ENCODE measurements at places on chromosomes 6 and 20. TPM values are rescaled to one million over a fixed set of nuclear protein-coding genes. Genes with fewer than 3 reads are reported as not detected.

DNA sequence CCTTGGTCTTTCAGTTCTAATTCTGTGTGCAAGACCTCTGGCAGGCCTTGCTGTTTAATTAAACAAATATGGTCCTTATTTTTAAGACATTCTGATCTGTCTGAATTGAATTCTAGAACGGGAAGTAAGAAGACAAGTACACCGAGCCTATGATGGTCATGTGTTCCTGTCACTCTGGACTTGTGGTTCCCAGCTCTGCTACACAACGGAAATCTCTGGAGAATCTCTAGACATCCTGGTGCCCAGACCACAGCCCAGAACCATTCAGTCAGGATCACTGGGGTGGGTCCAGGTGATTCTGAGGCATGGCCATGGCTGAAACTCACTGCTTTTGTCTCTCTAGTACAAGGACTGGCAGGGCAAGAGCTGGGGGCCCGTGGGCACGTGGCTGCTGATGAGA lies 15.9 kb upstream of the KCNK16 start:
- DNase-seq = no peak

DNA sequence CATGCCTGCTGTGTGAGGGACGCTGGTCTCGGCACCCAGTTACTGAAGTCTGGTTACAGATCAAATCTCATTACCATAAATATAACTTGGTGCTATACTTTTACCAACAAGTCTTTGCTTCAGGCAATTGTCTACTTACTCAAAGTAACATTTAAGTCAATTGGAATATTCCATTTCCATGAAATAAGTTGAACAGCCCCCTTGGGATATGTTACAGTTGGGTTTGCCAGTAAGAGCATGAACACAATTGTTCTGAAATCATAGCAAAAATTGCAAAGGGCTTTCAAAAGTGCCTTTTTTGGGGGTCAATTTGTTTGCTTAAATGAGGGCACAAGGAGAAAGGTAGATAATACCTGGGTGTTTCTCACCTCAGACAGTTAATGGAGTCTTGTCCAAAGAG lies 170.9 kb upstream of the EXOC2 start:
- no peak for DNase-seq

DNA sequence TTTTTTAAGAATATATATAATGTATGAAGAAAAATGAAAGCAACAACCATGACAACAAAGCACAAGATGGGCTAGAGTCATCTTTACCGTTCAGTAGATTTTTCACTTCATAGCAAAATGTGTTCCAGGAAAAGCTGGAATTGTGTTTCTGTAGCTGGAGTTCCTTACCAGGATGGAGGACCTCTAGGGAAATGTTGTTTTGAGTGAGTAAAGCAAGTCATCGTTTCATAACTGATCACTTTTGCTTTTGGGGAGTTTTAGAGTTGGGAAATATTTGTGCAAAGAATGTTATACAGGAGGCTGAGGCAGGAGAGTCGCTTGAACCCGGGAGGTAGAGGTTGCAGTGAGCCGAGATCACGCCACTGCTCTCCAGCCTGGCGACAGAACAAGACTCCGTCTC lies 151.6 kb downstream of the SASH1 start:
- no peak for DNase-seq

Gene PRR18
- not detected for total RNA-seq

GRCh38 chr6:157865249-157865648 lies 42.2 kb downstream of the SNX9 start:
- DNase-seq = no peak

- no peak for DNase-seq
Observed at GRCh38 chr20:13554076-13554475, 84.7 kb downstream of the TASP1 start.

DNA sequence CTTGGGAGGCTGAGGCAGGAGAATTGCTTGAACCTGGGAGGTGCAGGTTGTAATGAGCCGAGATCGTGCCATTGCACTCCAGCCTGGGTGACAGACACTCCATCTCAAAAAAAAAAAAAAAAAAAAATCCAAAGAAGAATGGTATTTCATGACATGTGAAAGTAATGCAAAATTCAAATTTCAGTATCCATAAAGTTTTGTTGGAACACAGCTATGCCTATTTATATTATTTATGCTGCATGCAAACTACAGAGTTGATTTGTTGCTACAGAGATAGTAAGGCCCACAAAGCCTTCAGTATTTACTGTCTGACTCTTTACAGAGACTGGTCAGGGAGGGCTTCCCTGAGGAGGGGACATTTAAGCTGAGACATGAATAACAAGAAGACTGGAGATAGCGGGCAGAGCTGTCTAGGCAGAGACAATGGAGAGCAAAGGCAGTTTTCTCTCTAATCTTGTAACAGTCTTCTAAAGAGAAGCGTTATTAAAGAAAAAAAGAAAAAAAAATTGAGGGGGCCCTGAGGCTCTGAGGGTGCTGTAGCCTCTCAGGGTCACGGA lies 2.7 kb upstream of the SLC9A8 start:
- DNase-seq = no peak

- DNase-seq = no peak
Observed at GRCh38 chr6:3071568-3071967, 3.3 kb downstream of the RIPK1 start.

DNA sequence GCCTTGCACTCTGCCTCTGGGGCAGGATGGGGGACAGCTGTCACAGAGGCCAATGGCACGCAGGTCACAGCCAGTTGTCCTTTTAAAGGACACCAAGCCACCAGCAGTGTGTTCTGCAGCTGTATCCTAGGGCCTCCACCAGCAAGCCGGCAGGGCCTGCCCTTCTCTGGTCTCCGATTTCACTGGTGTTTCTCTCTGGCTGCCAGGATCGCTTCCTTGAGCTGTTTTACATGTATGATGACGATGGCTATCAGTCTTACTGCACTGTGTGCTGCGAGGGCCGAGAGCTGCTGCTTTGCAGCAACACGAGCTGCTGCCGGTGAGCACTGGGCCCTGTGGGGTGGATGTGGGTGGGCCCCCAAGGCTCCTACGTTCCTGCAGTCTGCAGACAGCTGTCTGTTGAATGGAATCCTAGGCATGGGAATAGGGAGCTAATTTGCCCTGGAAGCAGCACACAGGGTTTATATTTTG lies 22.7 kb upstream of the MAPRE1 start:
- DNase-seq = no peak

GRCh38 chr6:116556065-116556464 lies 2.5 kb downstream of the CALHM4 start:
- no peak for DNase-seq

GRCh38 chr6:157556671-157557430 lies 175.9 kb downstream of the ZDHHC14 start:
- no peak for DNase-seq

Gene OTOR
- not detected for total RNA-seq

Gene ZSCAN9
- 9.7 TPM for total RNA-seq

Gene NRSN1
- not detected for total RNA-seq

- no peak for DNase-seq
Observed at GRCh38 chr20:48735112-48735511, 92.7 kb downstream of the PREX1 start.

Gene TCF19
- total RNA-seq = 2.8 TPM

DNA sequence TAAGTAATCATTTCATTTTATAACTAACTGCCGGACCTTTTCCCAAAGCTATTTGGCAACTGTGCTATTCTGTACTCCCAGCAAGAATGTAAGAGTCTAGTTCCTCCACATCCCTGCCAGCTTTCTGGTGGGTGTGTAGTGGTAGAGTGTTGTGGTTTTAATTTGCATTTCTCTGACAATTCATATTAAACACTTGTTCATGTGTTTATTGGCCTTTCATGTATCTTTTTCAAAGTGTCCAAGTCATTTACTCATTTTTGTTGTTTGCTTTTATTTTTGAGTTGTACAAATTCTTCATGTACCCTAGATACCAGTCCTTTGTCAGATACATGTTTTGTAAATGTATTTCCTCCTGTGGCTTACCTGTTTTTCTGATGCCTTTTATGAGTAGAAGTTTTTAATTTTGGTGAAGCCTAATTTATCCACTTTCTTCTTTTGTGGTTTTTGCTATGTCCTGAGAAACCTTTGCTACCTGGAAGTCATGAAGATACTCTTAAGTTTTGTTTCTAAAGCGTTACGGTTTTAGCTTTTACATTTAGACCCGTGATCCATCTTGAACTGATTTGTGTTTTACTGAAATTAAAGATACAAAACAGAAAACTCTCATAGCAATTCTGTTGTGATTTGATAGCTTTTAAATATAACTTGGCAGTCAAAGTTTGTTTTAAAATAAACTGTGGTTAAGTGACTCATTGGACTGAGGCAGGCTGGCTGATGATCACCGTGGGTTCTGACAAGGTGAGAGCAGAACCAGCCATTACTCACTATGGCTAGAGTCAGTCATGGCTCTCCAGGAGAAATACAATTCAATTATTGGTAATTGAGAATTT lies 8.0 kb downstream of the MYLIP start:
- DNase-seq = no peak

Gene PTK6
- not detected for total RNA-seq

GRCh38 chr6:159042003-159042825 lies 2.6 kb downstream of the TAGAP start:
- no peak for DNase-seq

Gene CHRNA4
- total RNA-seq = 0.38 TPM

Gene PAK5
- total RNA-seq = not detected

Gene OR2H2
- total RNA-seq = not detected

DNA sequence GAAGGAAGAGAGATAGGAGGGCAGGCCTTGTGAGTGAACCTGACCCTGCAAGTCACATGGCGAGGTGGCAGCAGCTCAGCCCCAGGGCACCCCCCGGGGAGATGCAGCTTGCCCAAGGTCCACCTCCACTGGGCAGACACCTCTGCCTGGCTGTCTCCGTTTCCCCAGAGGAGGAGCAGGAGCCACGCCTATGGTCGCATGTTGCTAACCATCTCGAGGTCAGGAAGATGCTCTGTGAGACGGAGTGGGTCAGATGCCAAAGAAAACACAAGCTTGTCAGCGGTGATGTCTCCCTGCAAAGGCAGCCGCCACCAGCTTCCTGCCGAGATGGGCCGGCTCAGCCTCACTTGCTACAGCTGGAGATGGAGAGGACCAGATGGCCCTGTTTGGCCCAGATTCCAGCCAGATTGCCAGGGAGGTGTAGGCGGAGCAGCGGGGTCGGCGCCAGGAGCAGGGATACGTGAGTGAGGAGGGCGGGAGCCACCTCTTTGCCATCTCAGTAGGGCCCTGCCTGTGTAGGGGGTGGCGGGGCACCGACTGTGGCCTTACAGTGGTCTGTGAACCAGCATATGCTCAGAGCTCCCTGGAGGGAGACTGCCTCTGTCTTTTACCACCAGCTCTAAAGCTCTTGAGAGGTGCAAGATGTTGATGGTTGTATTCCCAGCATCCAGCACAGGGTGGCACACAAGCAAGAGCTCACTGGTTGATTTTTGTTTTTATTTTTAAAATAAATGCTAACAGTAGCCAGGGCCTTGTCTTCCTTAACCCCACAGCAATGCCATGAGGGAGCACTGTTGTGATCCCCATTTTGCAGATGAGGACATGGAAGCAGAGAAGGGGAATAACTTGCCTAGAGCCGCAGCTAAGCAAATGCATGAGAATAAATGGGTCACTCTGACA lies 42.9 kb upstream of the FAM83D start:
- no peak for DNase-seq

Gene L3MBTL1
- total RNA-seq = 4.0 TPM

Gene CCR6
- total RNA-seq = not detected

DNA sequence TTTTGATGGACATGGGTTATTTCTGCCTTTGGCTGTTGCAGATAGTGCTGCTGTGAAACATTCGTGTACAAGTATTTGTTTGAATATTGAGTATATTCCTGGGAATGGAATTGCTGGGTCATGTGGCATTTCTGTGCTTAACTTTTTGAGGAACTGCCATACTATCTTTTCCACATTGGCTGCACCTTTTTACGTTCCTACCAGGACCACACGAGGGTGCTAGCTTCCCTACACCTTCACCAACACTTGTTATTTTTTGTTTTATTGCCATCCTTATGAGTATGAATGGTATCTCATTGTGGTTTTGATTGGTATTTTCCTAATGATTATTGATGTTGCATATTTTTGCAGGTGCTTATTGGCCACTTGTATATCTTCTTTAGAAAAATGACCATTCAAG lies 47.8 kb upstream of the PLCG1 start:
- DNase-seq = no peak

GRCh38 chr20:58973179-58973578 lies 7.9 kb upstream of the NELFCD start:
- DNase-seq = no peak

- no peak for DNase-seq
Observed at GRCh38 chr6:1481286-1481685, 91.9 kb downstream of the FOXF2 start.

DNA sequence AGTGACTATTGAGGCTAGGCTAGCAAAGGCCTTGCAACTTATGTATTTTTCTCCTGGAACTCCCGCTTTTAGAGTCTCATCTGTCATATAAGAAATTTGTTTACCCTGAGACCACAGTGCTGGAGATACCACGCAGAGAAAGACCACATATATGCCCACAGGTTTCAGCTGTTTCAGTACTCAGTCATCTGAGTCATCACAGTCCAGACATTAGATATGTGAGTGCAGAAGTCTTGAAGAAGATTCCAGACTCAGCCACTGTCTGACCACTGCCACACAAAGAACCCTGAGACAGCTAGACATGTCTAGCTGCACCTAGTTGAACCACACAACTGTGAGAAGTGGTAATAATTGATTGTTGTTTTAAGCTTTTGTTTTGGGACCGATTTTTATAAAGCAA lies 648.3 kb downstream of the EPM2A start:
- no peak for DNase-seq

- no peak for DNase-seq
Observed at GRCh38 chr6:125804264-125804663, 13.5 kb downstream of the NCOA7 start.

Gene EGFL8
- total RNA-seq = 9.2 TPM

- no peak for DNase-seq
Observed at GRCh38 chr6:55925292-55925691, 49.9 kb upstream of the BMP5 start.

Gene TSPO2
- total RNA-seq = not detected

GRCh38 chr6:111628142-111628850 lies 22.6 kb upstream of the TRAF3IP2 start:
- no peak for DNase-seq

DNA sequence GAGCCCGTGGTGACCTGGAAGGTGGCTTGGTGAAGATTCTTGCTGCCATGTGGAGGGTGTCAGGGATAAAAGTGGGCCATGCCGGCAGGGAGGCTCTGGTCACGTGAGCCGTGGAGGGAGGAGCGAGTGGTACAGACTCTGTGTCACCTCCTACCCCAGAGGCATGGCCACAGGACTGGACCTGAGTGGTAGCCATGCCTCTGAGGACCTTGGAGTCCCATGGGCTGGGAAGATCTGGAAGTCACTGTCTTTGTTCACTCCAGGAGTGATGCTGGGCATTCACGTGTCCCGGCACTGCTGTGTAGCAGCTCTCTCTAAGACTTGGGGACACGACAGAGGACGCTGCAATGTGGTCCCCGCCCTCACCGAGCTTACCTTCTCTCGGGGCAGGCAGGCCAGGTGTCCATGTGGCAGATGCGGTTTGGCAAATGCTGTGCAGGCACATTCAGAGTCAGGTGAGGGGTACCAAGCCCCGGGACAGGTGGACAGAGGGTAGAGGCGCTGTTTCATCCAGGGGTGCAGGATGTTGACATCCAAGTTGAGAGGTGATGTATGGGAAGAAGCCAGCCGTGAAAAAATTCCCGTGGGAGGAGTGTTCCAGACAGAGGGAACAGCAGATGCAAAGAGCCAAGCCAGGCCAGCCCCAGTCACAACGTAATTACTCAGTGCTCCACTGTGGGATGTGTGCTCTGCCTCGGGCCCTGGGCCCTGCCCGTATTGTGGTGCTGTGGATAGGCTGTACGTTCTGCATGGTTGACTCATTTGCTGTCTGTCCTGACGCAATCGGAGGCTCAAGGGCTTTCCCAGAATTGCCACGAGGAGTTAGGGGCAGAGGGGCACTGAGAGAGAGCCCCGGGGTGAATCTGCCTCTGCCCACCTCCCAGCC lies 307.8 kb downstream of the TAF4 start:
- DNase-seq = no peak

Gene FAM209B
- 0.47 TPM for total RNA-seq

All from left ventricle myocardium inferior (tissue), 1 donor.